ENCODE measurements at places on chromosomes 3 and 15.

GRCh38 chr3:188266562-188267274 lies 112.8 kb downstream of the LPP start:
- no peak for DNase-seq

- DNase-seq: no peak
Observed at GRCh38 chr3:53168175-53168923, 7.3 kb downstream of the PRKCD start.

- no peak for DNase-seq
Observed at GRCh38 chr3:7744850-7745249, 756.8 kb upstream of the LMCD1 start.

- no peak for DNase-seq
Observed at GRCh38 chr3:67781218-67781617, 126.8 kb upstream of the SUCLG2 start.

GRCh38 chr3:149401926-149402310 lies 24.5 kb upstream of the TM4SF1 start:
- DNase-seq: no peak

DNA sequence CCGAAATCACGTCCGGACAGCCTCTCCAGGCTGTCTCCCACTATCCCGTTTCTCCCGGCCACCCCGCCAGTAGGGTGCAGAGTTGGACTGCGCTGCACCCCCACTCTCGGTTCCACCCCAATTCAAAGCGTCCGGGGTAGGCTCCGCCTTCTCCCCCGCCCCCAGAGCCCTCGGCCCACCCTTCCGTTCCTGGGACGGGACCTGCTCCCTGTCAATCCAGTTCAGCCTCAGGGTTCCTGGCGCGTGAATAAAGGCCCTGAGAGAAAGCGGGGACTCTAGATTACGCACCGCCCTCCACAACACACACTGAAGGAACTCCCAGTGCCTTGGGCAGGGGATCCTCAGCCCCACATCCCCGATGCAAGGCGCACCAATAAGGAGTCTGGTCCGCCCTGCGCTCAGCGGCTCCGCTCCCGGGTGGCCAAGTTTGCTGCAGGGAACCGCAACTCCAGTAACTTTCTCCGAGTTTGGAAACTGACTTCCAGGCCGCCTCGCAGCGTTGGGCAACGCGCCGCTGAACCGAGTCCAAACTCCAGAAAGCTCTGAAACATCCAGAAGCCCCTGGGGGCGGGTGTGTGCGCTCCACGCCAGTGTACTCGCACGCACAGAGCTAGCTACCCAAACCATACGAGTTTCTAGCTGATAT lies 1.9 kb downstream of the ADAMTS9 start:
- no peak for DNase-seq

- no peak for DNase-seq
Observed at GRCh38 chr15:49610157-49610918, 10.3 kb downstream of the FAM227B start.

GRCh38 chr15:90062023-90062442 lies 40.2 kb downstream of the IDH2 start:
- no peak for DNase-seq

GRCh38 chr3:23709987-23710386 lies 95.8 kb upstream of the UBE2E1 start:
- DNase-seq: no peak

Data from stimulated activated CD4-positive, alpha-beta T cell treated with anti-CD3 and anti-CD28 coated beads, TNF-alpha, amount 100 ng/mL, for 48 hours (primary cell).